ENCODE measurements at places on chromosomes 2 and 18.

- no peak overlapping the region for H3K4me3 ChIP-seq
- no peak overlapping the region for H3K27ac ChIP-seq
- H3K27me3 ChIP-seq, result no peaks in the 10 kb centered on the region
- peaks cover 1% of the 10 kb centered on the region for H3K36me3 ChIP-seq
- H3K4me1 ChIP-seq, result no peaks in the 10 kb centered on the region
These were observed 13.6 kb downstream of the TWSG1 start for GRCh38 chr18:9348079-9348671.

DNA sequence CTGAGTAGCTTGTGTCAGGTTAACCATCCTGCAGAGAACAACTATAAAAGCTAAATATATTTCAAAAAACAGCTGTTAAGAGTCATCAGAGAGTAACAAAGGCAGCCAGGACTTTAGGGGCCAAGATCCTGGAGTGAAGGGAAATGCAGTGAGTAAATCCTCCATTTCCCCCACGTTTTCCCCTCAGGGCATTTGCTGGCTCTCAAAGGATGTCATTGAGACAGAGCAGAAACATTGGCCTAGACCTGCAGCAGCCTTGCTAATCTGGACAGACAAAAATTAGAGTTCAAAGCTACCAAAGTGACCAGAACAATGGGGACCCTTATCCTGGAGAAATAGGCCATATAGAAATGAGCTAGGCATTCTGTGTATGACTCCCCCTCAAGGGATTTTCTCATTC is 21.1 kb upstream of the KLHL29 start:
- no peak overlapping the region for H3K27ac ChIP-seq
- H3K27me3 ChIP-seq, result peaks cover 16% of the 10 kb centered on the region
- no peak for DNase-seq
- H3K4me3 ChIP-seq, result no peak overlapping the region

DNA sequence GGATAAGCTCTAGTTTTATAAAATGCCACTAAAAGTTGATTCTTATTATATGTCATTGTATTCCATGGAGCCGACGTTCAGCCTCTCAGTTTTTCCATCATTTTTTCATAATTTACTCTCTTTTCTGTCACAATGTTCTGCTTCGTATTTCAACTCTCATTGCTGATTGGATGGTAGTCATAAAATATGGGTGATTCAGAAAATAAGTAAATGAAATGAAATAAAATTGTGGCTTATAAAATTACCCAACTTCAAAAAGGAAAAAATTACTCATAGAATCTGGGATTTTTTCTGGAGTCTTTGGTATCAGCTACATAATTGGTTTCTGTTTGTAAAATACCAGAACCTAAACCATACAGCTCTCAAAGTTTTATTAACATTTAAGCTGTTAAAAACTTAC is 139.7 kb upstream of the ITGA4 start:
- H3K27me3 ChIP-seq, result no peaks in the 10 kb centered on the region
- no peak overlapping the region for H3K4me3 ChIP-seq
- H3K27ac ChIP-seq, result no peak overlapping the region
- DNase-seq, result no peak
- H3K4me1 ChIP-seq, result peaks cover 37% of the 10 kb centered on the region

DNA sequence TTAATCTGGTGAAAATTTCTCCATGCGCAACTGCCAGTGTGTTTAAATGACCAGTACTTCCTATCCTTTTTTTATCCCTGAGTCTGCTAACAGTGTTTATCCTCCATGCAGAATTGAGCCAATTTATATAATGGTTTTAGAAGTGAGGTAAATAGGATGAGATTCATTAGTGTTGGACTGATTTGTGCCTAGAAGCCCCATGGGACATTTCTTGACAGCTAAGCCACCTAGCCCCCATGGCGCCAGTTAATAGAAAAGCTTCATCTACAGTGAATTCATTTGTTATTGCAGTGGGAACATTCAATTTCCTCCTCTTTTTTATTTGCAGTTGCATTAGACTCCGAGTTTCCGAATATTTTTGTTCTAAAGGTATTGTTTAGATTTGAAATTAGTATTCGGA is 175.6 kb downstream of the ARL6IP6 start:
- no peak for DNase-seq
- H3K27ac ChIP-seq, result no peak overlapping the region
- no peaks in the 10 kb centered on the region for H3K27me3 ChIP-seq
- no peaks in the 10 kb centered on the region for H3K36me3 ChIP-seq

- H3K27me3 ChIP-seq, result no peaks in the 10 kb centered on the region
- H3K4me1 ChIP-seq, result peaks cover 3% of the 10 kb centered on the region
- no peak overlapping the region for H3K4me3 ChIP-seq
- H3K27ac ChIP-seq, result no peak overlapping the region
- H3K36me3 ChIP-seq, result no peaks in the 10 kb centered on the region
- peak; percentile 29 for DNase-seq
These were observed 256.5 kb downstream of the TPGS2 start for GRCh38 chr18:36572135-36572856.

- H3K27ac ChIP-seq, result no peak overlapping the region
- no peaks in the 10 kb centered on the region for H3K36me3 ChIP-seq
- no peak for DNase-seq
- H3K4me1 ChIP-seq, result no peaks in the 10 kb centered on the region
These were observed 347.0 kb downstream of the ZNF804A start for GRCh38 chr2:184945326-184945725.

GRCh38 chr2:232436381-232437194 is 19.4 kb upstream of the ALPI start:
- H3K27ac ChIP-seq, result no peak overlapping the region
- no peak overlapping the region for H3K4me3 ChIP-seq
- no peaks in the 10 kb centered on the region for H3K27me3 ChIP-seq
- DNase-seq, result no peak
- H3K36me3 ChIP-seq, result no peaks in the 10 kb centered on the region

GRCh38 chr2:56227811-56228210 is 44.0 kb downstream of the CCDC85A start:
- H3K4me1 ChIP-seq, result no peaks in the 10 kb centered on the region
- no peaks in the 10 kb centered on the region for H3K36me3 ChIP-seq
- H3K27me3 ChIP-seq, result no peaks in the 10 kb centered on the region
- no peak for DNase-seq

GRCh38 chr2:156340804-156341451 is 8.4 kb upstream of the NR4A2 start:
- H3K27me3 ChIP-seq, result no peaks in the 10 kb centered on the region
- peak overlapping the region; percentile 96 for H3K4me3 ChIP-seq
- H3K36me3 ChIP-seq, result no peaks in the 10 kb centered on the region
- peak overlapping the region; percentile 100 for H3K27ac ChIP-seq
- H3K4me1 ChIP-seq, result peaks cover 14% of the 10 kb centered on the region
- DNase-seq, result no peak

GRCh38 chr18:61400716-61401115 is 67.5 kb downstream of the CDH20 start:
- no peak for DNase-seq
- H3K4me1 ChIP-seq, result no peaks in the 10 kb centered on the region
- H3K36me3 ChIP-seq, result no peaks in the 10 kb centered on the region
- no peak overlapping the region for H3K4me3 ChIP-seq
- no peak overlapping the region for H3K27ac ChIP-seq

GRCh38 chr2:134549104-134549503 is 169.7 kb downstream of the TMEM163 start:
- no peak overlapping the region for H3K4me3 ChIP-seq
- no peak overlapping the region for H3K27ac ChIP-seq
- H3K27me3 ChIP-seq, result no peaks in the 10 kb centered on the region
- H3K36me3 ChIP-seq, result no peaks in the 10 kb centered on the region
- no peak for DNase-seq

DNA sequence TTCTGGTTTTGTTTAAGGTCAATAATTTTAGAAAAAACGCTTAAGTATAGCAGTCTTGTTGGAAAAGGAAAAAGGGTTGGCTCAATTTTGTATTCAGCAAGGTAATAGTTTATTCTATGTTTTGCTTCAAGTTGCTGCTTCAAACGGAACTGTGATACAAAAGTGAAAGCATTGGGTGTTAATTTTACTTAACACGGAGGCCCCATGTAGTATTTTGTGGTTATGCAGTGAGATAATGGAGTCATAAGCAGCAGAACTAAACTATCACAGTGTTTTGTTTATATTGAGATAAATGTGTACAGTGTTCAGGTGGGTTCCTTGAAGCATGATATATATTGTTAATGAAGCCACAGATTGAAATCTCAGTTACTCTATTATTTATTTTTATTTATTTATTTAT is 67.0 kb upstream of the LYPD6B start:
- no peaks in the 10 kb centered on the region for H3K36me3 ChIP-seq
- no peaks in the 10 kb centered on the region for H3K4me1 ChIP-seq
- no peak overlapping the region for H3K4me3 ChIP-seq
- no peak for DNase-seq
- H3K27me3 ChIP-seq, result no peaks in the 10 kb centered on the region
